ENCODE measurements at places on chromosomes 7 and 10.

GRCh38 chr7:40380111-40380510, 245.3 kb downstream of the SUGCT start:
- DNase-seq, result no peak

GRCh38 chr10:91552274-91553095, 80.4 kb downstream of the PPP1R3C start:
- no peak for DNase-seq

DNA sequence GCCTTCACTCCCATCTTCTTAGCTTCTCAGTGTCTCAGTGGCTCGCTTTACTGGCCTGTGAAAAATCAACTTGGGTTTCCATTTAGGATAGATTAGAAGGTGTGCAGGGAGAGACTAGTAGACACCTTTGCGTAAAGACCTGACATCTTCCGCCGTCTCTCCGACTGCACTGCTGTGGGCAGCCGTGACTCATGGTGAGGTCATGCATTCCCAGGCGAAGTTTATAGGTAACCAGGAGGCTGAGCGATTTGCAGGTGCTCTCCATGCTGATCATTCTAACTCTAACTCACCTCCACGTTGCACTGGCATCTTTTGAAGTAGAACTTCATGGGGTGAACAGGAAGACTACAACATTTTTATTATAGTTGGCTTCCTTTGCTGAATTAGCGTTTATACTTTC, 68.0 kb upstream of the ZNF438 start:
- no peak for DNase-seq

DNA sequence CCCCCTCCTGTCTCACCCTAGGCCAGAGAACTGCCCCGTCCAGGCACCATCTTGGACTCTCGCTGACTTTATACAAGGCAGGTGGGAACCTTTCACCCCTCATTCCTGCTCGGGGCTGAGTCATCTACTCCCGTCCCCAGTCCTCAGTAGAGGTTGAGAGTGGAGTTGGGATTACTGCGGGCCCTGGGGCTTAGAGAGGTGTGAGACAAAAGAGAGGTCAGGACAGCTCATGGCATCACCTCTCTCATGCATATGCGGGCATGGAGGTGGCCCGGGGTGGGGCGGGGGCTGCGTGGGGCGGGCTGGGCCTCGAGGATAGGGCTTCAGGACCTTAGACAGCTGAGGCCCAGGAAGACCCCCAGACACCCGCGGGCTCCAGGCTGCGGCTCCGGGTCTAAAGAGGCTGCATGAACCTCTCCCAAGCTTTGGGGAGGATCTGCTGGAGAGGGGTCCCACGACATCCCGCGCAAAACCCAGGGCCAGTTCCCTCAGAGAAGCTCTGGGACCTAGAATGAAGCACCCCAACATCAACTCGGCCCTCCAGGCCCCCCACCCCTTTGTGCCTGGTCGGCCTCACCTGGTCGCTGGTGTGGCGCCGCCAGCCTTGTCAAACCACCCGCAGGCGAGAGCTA, 317 bp downstream of the PDZD7 start:
- no peak for DNase-seq

GRCh38 chr10:110224992-110225391, 17.6 kb downstream of the MXI1 start:
- no peak for DNase-seq

DNA sequence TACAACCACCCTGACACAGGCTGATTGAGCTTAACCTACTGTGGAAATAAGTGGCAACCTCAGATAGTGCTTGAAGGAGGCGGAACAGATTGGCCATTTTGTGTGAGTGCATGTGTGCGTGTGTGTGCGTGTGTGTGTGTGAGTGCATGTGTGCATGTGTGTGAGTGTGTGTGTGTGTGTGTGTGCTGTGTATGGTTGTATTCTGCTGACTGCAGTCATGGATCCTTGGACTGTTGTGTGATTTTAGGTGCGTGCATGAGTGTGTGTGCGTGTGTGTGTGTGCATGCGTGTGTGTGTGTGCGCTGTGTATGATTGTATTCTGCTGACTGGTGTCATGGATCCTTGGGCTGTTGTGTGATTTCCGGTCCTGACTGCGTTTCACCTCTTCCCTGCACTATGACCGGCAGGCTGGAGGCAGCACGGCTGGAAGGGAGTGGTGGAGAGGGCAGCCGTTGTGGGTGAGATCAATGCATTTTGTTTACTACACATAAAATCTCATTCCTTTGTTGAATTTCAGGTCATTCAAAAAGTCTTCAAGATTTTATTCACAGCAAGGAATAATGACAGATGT, 6.3 kb downstream of the IQCE start:
- no peak for DNase-seq

DNA sequence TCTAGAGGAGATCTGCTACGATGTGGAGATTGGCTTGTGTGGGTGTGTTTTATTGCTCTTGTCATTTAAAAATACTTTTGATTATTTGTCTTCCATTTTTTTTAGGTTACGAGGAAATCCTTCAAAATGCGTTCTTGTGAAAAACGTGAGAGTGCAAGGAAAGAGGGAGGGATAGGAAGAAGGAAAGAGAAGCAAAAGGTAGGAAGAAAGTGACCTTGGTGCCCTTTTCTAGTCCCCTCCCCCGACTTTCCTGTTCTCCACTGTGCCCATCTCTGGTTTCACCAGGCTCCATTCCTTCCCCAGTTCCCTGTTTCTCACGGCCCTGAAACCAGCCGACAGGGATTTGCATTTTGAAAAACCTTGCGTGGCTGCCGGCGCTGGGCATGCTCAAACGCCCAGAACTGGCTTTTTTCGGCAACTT, 506 bp upstream of the GNAI1 start:
- DNase-seq, result no peak

DNA sequence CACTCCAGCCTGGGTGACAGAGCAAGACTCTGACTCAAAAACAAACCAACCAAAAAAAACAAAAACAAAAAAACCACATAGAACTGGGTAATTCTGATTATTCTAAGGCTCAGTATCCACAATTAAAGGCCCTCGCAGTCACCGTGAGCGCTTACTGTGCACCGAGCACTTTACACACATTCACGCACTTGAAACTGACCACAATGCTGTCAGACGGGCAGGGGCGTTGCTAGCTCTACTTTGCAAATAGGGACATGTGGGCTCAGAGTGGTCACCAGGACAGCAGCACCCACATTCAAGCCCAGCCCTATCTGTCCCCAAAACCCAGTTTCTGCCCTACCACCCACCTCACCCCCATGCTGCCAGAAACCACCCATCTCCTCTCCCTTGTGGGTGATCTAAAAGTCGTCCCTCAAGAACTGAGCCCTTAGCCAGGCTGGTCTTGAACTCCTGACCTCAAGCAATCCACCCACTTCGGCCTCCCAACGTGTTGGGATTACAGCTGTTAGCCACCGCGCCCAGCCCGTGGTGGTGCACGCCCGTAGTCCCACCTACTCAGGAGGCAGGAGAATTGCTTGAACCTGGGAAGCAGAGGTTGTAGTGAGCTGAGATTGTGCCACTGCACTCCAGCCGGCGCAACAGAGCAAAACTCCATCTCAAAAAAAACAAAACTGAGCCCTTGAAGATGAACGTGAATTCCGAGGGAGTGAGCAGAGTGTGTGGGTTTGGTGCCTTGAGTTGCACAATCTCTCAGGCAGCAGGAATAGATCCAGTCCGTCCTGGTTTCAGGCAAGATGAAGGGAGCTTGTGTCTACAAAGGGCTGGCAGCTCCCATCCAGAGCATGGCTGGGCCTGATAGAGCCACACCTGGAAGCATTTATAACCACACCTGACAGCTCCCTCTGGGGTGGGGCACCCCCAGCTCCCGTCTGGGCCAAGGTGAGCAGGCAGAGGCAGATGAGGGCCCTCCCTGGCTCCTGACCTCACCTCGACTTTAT, 5.4 kb upstream of the HSPB1 start:
- DNase-seq, result no peak

- no peak for DNase-seq
Measured at GRCh38 chr10:23432639-23433038, 6.2 kb upstream of the OTUD1 start.

DNA sequence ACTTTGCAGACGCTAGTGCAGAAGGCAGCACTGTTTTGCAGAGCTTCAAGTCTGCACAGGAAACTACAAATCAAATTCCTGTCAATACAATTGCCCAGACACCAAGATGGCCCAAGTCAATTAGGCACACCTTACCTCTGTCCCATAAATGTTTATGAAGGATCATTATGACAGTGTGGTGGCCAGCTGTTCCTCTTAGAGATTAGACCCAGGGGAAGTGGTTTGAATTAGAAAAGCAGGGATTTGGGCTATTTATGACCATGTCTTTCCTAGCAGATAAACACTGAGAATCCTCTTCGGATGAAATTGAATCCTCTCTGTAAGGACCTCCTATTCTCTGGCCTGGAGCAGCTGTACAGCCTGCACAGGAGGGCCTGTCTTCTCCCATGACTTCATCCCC, 9.9 kb upstream of the NEUROG3 start:
- DNase-seq, result no peak

DNA sequence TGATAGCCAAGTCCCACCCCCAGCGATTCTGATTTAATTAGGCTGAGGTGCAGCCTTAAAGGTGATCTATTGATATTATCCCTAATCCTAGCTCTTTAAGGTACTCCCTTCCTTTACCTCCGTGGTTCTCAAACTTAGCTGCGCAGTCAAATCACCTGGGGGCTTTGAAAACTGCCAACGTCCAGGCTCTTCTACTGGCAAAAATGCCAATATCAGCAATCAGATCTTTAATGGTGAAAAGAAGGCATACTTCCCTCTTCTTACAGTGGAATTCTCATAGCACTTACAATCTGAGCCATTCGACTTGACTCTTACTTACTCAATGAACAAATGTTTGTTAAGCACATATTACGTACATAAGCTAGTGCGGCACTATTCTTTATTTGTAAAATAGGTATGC, 704 bp upstream of the SLC35B4 start:
- no peak for DNase-seq

DNA sequence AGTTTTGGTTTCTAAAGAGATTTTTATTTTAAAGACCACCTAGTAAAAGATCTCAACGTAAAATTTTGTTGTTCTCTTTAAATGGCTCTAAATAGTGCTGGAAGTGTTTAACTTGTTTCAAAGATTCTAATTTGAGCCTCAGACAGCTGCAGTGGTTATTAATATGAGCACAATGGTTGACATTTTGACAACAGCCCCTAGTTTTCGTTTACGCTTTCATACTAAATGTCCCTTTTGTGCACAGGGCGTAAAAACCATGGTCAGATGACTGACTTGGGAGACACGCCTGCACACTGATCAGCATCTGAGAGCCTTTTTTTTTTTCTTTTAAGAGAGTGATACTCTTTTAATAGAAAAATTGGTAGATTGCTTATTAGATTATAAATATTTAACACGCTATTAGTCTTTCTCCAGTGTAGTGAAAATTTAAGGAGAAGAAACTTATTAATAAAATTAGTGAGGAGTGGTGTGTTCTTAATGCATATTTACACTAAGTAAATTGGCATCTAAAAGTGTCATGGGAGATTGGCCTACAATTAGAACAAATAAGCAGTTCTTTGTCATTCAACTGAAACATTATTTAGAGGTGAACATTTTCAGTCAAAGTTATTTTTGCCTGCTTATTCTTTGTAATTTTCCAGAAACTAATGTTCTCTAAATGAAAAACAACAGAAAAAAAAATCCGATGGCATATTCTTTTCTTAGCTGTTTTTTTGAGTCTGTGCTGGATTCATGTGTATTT, 182.8 kb upstream of the PHYHIPL start:
- no peak for DNase-seq

Data from activated CD8-positive, alpha-beta memory T cell treated with anti-CD3 and anti-CD28 coated beads for 1 hour (primary cell).